ENCODE measurements at places on chromosomes 3 and 15. TPM values are rescaled to one million over a fixed set of nuclear protein-coding genes. Genes with fewer than 3 reads are reported as not detected.
A peak's percentile ranks its signal among the peaks of the same experiment; 100 is the strongest.

GRCh38 chr3:20326541-20326940, 140.5 kb upstream of the SGO1 start:
- DNase-seq = no peak

GRCh38 chr3:29802057-29802456, 521.2 kb downstream of the RBMS3 start:
- DNase-seq = no peak

The IL16 gene
- total RNA-seq = 3.3 TPM

DNA sequence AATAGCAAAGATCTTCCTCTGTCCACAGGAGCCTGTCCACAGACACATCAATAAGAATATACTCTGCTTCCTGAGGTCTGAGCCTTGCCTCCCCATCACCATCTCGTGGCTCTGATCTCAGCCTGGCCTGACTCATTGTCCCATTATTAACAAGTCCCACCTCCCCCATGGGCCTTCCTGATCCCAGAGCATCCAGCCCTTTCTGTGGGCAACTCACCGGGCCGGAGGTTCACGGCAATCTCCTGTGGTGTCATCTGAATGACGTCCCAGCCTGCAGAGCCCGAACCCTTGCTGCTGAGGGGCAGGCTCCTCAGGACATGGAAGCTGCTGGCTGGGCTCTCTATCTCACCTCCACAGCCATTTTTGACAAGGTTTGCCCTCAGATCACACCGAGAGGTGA, 28.1 kb downstream of the ITGB5 start:
- no peak for DNase-seq

GRCh38 chr3:18847583-18848197, 300.6 kb upstream of the KCNH8 start:
- no peak for DNase-seq

DNA sequence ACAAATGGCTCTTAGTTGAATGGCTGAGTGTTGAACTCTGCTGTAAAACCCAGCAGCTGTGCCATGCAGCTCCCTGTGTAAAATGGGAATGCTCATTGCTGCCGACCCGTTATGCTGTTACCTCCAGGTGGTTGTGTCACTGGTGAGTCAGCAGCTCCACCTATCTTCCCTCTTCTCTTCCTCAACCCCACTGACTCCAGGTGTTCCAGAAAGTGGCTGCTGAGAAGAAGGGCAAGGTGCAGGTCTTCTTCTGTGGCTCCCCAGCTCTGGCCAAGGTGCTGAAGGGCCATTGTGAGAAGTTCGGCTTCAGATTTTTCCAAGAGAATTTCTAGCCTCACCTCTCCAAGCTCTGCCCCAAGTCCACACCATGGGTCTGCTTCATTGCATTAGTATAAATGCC, 41.9 kb downstream of the NOX5 start:
- no peak for DNase-seq

DNA sequence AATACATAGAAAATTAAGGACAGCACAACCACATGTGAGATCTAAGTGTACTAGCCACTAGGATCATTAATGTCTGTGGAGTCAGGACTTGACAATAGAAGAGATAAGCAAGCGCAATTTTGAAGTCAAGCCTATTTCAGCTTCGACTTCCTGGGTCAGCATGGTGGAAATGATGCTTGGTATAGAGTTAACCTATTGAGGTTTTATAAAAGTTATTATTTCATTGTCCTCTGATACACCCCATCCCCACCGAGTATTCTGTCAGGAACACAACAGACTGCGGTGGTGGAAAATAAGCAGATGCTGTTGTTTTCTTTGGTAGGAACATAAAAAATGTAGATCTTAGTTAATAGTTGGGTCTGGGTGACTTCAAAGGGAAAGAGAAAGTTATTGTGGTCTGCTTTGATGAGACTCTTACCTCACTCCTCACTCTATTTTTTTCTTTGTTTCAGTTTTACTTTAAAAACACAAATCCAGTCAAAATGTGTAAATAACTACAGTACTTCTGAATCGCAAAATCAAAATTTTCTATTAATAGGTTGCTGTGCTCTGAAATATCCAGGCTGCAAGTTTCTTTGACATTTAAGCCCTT, 82.1 kb downstream of the IL5RA start:
- DNase-seq = no peak

DNA sequence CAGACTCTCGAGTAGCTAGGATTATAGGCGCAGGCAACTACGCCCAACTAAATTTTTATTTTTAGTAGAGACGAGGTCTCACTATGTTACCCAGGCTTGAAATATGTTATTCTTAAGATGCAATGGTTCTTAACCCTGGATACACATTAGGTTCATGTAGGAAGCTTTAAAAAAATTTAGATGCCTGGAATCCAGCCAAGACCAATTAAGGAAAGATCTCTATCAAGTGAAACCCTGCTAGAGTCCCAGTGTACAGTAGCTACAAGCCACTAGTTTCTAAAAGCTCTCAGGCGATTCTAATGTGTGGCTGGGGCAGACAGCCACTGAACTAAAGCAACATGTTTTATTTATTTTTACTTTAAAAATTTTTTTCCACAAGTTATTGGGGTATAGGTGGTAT, 33.2 kb downstream of the TRIM69 start:
- no peak for DNase-seq

The ARNT2 gene
- total RNA-seq = 18.1 TPM

DNA sequence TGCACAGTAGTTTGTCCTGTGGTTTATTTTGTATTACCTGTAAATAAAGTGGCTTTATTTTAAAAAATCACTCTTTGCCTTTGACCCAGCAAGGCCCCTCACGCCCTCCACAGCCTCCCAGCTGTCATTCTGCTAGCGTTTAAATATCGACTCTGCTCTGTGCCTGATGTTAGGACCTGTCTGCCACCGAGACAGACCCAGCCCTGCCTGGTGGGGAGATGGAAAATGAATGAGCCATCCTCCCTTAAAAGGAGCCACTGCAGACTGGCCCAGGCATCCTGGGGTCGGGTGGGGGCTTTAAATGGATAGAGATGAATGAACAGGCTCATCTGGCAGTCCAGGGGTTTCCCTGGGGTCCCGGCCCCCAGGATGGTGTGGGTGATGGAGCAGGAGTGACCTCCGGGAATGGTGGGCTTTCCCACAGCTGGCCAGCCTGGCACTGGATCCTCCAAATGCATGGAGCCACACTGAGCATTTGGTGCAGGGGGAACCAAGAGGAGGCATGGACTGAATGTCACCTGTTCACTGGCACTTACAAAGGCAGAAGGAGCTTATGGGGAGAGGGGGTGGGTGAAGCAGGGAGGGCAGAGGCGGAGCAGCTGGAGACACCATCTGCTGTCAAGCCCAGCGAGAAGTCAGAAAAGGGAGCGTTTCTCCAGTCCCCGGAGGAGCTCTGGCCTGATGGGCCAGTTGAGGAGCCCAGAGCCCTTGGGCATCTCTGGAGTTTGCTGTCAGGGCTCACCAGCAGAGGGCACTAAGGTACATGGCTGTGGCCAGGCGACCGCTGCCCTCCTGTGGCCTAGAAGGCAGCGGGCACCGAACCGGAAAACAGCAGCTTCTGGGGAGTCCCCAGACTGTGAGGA, 11.9 kb downstream of the GRM2 start:
- peak; percentile 39 for DNase-seq

The LINGO1 gene
- 3.0 TPM for total RNA-seq

GRCh38 chr3:139455855-139456254, 20.5 kb downstream of the RBP2 start:
- no peak for DNase-seq

DNA sequence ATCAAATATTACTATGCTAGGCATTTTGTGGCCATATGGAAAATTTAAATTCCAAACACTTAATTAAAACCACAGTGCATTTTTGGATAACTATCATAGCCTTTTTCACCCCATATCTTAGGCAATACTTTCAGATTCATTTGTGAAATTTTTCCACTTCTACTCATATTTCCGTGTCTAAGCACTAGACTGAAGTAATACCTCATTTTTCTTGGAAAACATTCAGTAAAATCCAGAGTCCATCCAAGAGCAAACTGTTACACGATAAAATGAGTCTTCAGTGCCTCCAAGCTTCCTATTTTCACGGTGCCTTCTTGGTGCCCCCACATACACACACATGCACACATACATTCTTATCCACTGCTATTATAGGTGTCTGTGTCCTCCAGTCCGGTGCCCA, 845.9 kb downstream of the TBL1XR1 start:
- DNase-seq = no peak

GRCh38 chr3:23333633-23334032, 130.5 kb downstream of the UBE2E2 start:
- no peak for DNase-seq

The CD86 gene
- 9.0 TPM for total RNA-seq

DNA sequence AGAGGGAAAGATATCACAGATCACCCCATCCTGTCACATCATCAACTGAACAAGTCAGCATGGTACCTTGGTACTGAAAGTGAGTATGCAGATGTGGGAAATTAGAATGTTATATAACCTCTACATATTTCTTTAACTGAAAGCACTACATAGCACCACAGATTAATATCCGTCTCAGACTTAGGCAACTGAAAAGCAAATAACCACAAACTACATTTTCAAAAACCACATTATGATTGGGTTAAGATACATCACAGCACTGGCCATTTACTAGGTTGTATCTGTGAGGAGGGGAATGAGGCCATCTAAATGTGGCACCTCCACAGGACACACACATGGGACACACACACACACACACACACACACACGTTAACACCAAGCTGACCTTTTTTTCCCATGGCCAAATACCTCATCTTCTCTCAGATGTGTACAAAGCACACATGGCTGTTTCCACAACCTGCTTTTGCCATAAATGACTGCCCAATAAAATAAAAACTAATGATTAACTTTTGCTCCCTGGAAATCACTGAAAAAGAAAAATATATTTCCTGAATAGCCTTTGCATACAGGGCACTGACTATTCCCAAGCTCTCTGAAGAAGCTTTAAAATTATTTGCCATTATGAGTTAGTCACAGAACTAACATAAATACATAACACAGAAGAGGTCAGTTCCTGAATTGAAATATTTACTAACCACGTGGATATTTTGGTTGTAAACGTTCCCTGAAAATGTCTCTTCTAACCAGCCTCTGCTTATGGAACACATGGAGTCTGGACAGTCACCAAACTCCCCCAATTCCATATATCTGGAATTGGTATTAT, 60.1 kb downstream of the SUMF1 start:
- DNase-seq = no peak

All from pancreas (tissue), 10 donors.